ENCODE measurements at places on chromosomes 11 and 22. TPM values are rescaled to one million over a fixed set of nuclear protein-coding genes. Genes with fewer than 3 reads are reported as not detected.

The PAMR1 gene
- polyA plus RNA-seq = 215 TPM

DNA sequence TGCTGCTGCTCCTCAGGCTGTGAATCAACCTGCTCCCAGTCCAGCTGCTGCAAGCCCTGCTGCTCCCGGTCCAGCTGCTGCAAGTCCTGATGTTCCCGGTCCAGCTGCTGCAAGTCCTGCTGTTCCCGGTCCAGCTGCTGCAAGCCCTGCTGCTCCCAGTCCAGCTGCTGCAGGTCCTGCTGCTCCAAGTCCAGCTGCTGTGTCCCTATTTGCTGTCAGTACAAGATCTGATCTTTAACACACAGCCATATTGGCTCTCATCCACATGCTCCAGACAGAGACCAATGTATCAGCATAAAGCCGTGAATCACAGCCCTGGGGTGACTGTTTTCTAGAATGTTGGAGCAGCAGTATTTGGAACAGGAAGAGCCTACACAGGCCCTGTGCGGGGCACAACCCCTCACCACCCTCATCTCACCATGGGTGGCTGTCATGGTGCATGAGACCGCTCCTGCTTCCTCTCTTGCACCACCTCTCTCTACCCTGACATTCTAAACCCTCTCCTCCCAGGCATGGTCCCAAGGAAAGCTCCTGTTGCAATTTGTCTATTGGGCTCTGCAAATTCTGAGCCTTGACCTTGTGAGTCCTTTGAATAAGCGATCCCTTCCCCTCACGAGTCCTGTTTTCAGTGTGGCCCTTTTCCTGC, 3.5 kb downstream of the KRTAP5-10 start:
- DNase-seq = no peak

DNA sequence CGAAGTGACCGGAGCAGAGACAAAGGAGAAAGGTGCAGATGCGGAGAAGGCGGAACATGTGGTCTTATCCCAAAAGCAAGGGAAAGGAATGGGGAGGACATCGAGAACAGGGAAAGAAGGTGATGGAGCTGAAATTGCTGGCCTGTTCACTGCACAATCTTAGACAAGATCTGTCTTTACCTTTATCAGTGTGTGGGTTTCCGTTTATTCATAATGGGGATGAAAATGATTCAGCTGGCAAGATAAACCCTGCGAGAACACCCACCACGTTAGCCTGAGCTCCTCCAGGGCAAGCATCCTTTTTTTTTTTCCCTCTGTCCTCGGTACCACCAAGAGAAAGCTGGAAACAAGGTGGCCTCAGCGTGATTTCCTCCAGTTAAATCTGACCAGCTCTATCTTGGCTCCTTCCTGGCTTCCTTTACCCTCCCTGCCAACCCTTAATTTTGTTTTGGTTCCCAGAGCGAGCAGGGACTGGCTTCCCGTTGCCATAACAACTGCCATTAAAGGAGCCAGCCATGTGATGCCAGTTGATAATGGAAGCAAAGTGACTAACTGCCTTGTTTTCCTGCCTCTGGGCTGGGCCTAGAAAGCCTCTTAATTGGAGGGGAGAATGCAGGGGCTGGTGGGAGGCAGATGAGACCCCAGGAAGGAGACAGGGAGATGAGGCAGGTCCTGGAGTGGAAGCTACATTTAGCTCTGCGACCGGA, 4.2 kb downstream of the SGSM1 start:
- no peak for DNase-seq

DNA sequence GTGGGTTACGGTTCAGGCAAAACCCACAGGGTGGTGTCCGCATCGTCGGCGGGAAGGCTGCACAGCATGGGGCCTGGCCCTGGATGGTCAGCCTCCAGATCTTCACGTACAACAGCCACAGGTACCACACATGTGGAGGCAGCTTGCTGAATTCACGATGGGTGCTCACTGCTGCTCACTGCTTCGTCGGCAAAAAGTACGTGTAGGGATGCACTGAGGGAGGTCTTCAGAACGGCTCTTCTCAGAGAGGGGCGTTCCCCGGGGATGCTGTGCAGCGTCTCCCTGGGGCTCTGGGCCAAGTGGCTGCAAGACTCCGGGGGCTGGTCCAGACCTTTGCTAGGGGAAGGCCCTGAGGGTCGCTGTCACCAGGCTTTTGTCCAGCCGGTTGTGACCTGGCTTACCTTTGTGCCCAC, 1.3 kb downstream of the ACR start:
- DNase-seq = no peak

The CRYBA4 gene
- not detected for polyA plus RNA-seq

The INPP5J gene
- polyA plus RNA-seq = 0.91 TPM

GRCh38 chr11:45444796-45445195, 158.7 kb upstream of the SYT13 start:
- no peak for DNase-seq

The MUC6 gene
- not detected for polyA plus RNA-seq

GRCh38 chr22:35572556-35572955, 31.9 kb downstream of the RASD2 start:
- no peak for DNase-seq

GRCh38 chr22:31082606-31083376, 1.7 kb downstream of the SMTN start:
- DNase-seq = no peak

DNA sequence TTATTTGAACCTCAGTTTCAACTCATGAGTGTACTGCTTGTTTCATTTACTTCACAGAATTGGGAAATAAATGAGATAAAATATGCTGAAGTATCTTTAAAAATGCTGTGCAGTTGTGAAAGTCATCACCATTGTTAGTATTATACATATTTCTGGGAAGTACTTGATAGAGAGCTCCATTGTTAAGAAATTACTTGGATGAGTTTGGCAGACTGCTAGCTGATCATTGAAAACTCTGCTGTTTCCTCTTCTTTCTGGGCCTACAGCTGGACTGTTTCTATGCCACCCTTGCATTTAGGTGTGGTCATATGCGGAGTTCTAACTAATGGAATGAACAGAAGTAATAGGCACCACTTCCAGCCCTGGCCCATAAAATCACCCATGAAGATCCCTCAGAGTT, 10.0 kb downstream of the SIK2 start:
- DNase-seq = peak; percentile 29

DNA sequence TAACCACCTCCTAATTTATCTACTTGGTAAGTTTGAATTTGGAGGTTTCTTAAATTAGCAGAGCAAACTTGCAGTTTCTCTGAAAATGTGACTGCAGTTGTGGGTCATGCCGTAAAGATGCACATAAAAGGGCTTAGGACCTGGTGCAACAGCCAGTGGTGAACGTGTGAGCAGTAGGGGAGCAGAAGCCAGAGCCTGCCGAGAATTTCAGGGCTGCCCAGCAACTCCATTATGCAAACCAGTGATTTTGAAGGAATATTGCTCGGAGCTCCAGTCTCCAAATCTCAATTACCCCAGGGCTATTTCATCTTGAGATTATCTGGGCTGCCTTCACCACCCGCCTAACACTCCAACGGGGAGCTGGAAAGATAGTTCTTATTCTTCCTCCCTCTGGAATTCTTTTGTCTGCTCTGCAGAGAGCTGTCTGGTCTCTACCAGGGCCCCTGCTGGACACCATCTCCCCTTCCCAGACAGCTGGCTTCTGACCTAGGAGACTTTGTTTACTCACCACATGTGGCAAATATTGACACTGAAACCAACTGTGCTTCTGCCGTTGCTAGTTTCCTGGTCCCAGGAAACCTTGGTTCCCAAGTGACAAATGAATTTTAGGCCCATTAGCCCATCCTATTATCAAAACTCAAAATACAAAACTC, 93.9 kb downstream of the DSCAML1 start:
- no peak for DNase-seq

- no peak for DNase-seq
Measured at GRCh38 chr11:130421697-130422096, 6.7 kb downstream of the ADAMTS8 start.

GRCh38 chr11:65131417-65131776, 2.9 kb downstream of the SYVN1 start:
- no peak for DNase-seq

All from AG04450 (cell line).